Prostate gland (tissue), 2 donors: ENCODE measurements at places on chromosomes 12 and 14. TPM values are rescaled to one million over a fixed set of nuclear protein-coding genes. Genes with fewer than 3 reads are reported as not detected.

The RNFT2 gene
- total RNA-seq, result 0.32 TPM

The KRT72 gene
- total RNA-seq, result 22.1 TPM

The GLT1D1 gene
- total RNA-seq, result not detected

The PIANP gene
- total RNA-seq, result 3.1 TPM

The TCL1A gene
- total RNA-seq, result not detected

The SMCO2 gene
- total RNA-seq, result not detected

The ABCC9 gene
- total RNA-seq, result 10.5 TPM

The MOAP1 gene
- 31.2 TPM for total RNA-seq

DNA sequence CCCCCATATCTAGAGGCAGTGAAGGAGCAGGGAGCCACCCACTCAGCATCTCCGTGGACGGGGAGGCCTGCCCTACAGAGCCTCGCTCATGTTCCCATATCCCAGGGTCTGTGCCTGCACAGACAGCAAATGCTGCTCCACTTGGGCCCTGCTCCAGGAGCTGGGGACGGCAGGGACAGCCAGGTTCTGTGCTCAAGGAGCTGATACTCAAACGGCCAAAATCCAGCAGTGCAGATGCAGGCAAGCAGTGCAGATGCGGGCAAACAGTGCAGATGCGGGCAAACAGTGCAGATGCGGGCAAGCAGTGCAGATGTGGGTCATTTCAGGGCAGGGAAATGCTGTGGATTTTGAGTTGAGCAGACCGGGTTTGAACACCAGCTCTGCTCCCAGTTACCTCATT lies 6.2 kb upstream of the SERPINA12 start:
- no peak overlapping the region for H3K4me3 ChIP-seq
- H3K27me3 ChIP-seq, result no peaks in the 10 kb centered on the region
- no peak overlapping the region for H3K27ac ChIP-seq

GRCh38 chr12:13959131-13959723 lies 22.2 kb downstream of the GRIN2B start:
- H3K27ac ChIP-seq, result no peak overlapping the region
- no peak overlapping the region for H3K4me3 ChIP-seq
- peaks cover 6% of the 10 kb centered on the region for H3K27me3 ChIP-seq
- H3K36me3 ChIP-seq, result no peaks in the 10 kb centered on the region
- H3K4me1 ChIP-seq, result no peaks in the 10 kb centered on the region
- no peak for DNase-seq

- no peak for DNase-seq
- H3K4me3 ChIP-seq, result no peak overlapping the region
- H3K36me3 ChIP-seq, result peaks cover 5% of the 10 kb centered on the region
- H3K27ac ChIP-seq, result peak overlapping the region; percentile 3
These were observed 17.5 kb downstream of the YBX3 start for GRCh38 chr12:10705655-10706054.

DNA sequence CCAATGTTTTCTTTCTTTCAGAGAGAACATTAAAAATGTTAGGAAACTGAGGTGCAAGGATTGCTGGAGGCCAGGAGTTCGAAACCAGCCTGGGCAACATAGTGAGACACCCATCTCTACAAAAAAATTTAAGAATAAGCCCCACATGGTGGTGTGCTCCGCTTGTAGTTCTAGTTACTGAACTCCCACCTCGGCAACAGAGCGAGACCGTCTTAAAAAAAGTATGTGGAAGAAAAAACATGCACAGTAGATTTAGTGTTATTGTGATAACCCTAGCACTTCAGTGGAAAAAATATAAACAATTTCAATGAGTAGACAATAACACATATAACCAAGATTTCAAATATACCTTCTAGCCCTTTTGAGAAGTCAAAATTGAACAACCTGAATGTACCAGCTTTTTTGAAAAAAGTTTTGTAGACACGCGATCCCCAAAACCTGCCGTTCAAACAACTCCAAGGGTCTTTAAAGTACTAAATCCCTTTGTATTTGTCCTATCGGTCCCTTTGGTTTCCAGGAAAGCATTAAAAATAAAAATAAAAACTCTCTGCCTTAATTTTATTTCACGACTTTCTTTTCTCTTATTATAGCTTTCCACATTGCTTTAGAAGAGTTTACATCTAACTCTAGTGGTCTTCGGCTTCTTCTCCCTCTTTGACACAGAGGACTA lies 1.0 kb upstream of the ANO6 start:
- H3K27ac ChIP-seq, result peak overlapping the region; percentile 86
- H3K36me3 ChIP-seq, result no peaks in the 10 kb centered on the region
- H3K4me3 ChIP-seq, result peak overlapping the region; percentile 75
- DNase-seq, result no peak
- H3K27me3 ChIP-seq, result no peaks in the 10 kb centered on the region

- no peaks in the 10 kb centered on the region for H3K27me3 ChIP-seq
- no peaks in the 10 kb centered on the region for H3K4me1 ChIP-seq
- peaks cover 7% of the 10 kb centered on the region for H3K36me3 ChIP-seq
- H3K27ac ChIP-seq, result no peak overlapping the region
- DNase-seq, result no peak
- H3K4me3 ChIP-seq, result no peak overlapping the region
These were observed 24.0 kb downstream of the PRDM4 start for GRCh38 chr12:107736914-107737313.

- DNase-seq, result no peak
- no peak overlapping the region for H3K4me3 ChIP-seq
- H3K4me1 ChIP-seq, result no peaks in the 10 kb centered on the region
- peaks cover 2% of the 10 kb centered on the region for H3K27me3 ChIP-seq
- no peaks in the 10 kb centered on the region for H3K36me3 ChIP-seq
These were observed 52.3 kb upstream of the CCND2 start for GRCh38 chr12:4221258-4221620.

DNA sequence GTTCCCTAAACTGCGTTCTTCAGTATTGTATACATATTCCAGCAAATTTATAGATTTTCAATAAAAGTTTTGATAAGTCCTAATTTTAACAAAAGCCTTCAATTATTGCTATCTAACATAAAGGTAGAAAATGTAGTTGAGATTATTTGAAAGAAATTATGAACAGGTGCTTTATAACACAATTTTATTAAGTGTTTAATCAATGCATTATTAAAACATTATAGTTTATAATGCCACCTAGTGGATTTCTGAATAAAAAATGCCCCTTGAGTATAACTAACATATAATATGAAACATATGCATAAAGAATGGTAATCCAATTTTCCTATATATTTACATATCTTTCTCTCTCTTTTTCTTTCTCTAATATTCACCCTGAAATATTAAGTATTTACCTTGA lies 515.3 kb downstream of the SLC6A15 start:
- no peaks in the 10 kb centered on the region for H3K36me3 ChIP-seq
- H3K4me3 ChIP-seq, result no peak overlapping the region
- H3K27ac ChIP-seq, result no peak overlapping the region
- H3K27me3 ChIP-seq, result no peaks in the 10 kb centered on the region
- no peak for DNase-seq

DNA sequence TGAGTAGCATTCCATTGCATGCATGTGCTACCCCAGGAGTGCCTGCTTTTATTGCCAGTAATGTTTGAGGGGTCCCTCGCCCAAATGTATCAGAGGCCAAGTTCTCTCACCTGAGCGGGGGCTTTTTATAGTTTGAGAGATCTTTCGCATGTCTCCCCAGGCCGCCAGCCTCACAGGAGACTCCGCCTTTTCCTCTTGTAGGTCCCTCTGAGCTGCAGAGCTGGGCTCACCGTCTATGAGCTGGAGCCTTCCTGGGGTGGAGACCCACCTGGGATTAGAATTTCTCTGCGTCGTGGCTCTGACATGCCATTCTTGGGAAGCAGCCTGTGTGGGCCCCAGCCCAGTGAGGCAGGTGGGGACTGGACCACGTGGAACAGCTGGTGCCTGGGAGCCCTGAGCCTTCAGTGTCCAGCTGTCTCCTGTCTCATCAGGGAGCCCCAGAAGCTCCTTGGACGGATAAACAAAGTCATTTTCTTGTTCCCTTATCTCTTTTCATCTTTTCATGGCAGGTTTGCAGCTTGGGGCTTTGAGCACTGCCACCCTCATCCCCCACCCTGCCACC lies 261.7 kb upstream of the CRY1 start:
- no peaks in the 10 kb centered on the region for H3K36me3 ChIP-seq
- no peaks in the 10 kb centered on the region for H3K27me3 ChIP-seq
- H3K4me1 ChIP-seq, result no peaks in the 10 kb centered on the region
- DNase-seq, result no peak
- H3K4me3 ChIP-seq, result no peak overlapping the region

DNA sequence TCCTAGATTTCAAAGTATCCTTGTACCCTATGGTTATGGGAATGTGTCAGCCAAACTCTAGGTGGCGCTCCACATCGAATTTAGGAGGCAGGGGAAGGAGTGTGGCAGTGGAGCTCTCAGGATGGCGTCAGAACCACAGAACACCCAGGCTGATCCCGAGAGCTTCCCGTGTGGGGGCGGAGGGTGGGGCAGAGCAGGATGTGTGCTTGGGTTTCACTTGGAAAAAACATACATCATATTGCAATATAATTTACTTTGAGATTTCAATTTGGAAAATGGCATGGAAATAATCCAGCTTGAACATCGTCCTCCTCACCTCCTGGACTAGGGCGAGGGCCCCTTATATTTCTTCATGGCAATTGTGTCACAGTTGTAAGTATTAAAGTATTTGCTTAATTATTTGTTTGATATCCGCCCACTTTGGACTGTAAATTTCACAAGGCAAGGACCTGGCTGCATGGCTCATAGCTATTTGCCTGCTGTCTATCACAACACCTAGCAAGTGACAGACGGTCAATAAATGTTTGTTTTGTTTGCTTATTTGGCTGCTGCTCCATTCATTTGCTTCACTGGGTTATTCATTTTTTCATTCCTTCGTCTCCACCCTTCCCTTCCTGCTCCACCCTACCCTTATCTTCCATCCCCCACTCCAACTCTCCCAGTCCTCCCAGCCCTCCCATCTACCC lies 221.5 kb upstream of the HMGA2 start:
- H3K27me3 ChIP-seq, result no peaks in the 10 kb centered on the region
- no peaks in the 10 kb centered on the region for H3K36me3 ChIP-seq
- peak; percentile 41 for DNase-seq
- H3K4me1 ChIP-seq, result no peaks in the 10 kb centered on the region

- no peaks in the 10 kb centered on the region for H3K36me3 ChIP-seq
- no peaks in the 10 kb centered on the region for H3K4me1 ChIP-seq
- peak; percentile 65 for DNase-seq
- no peak overlapping the region for H3K27ac ChIP-seq
- no peak overlapping the region for H3K4me3 ChIP-seq
- no peaks in the 10 kb centered on the region for H3K27me3 ChIP-seq
These were observed 12.2 kb downstream of the UBR7 start for GRCh38 chr14:93219103-93219726.

DNA sequence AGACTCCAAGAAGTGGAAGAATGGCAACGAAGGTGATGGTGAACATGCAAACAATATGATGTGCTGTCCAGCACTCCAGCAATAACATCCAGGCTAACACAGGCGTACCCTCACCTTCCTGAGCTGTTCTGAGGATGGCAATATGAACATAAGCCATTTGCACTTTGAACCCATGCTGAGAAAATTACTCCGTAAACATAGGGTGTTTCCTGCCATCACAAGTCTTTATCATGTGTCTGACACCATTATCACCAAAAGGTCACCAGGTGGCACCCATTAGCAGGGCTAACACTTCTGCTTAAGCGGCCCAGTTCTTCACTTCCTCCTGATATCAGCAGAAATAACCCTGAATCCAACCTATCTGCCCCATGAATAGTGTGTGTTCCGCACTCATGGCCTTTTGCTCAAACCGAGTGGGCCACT lies 482.8 kb downstream of the MED13L start:
- no peak overlapping the region for H3K4me3 ChIP-seq
- no peak overlapping the region for H3K27ac ChIP-seq
- H3K27me3 ChIP-seq, result no peaks in the 10 kb centered on the region
- DNase-seq, result no peak
- no peaks in the 10 kb centered on the region for H3K36me3 ChIP-seq
- H3K4me1 ChIP-seq, result no peaks in the 10 kb centered on the region

- DNase-seq, result no peak
- H3K27me3 ChIP-seq, result no peaks in the 10 kb centered on the region
- H3K27ac ChIP-seq, result peak overlapping the region; percentile 24
- H3K4me1 ChIP-seq, result no peaks in the 10 kb centered on the region
- no peak overlapping the region for H3K4me3 ChIP-seq
These were observed 110.5 kb downstream of the TGFB3 start for GRCh38 chr14:75871181-75871880.

- H3K36me3 ChIP-seq, result no peaks in the 10 kb centered on the region
- H3K27me3 ChIP-seq, result no peaks in the 10 kb centered on the region
- no peaks in the 10 kb centered on the region for H3K4me1 ChIP-seq
- no peak overlapping the region for H3K27ac ChIP-seq
- no peak overlapping the region for H3K4me3 ChIP-seq
- no peak for DNase-seq
These were observed 46.8 kb downstream of the PRKCH start for GRCh38 chr14:61368114-61368710.

- no peak overlapping the region for H3K4me3 ChIP-seq
- no peak overlapping the region for H3K27ac ChIP-seq
- no peaks in the 10 kb centered on the region for H3K4me1 ChIP-seq
- DNase-seq, result no peak
- no peaks in the 10 kb centered on the region for H3K36me3 ChIP-seq
- H3K27me3 ChIP-seq, result no peaks in the 10 kb centered on the region
These were observed 192.6 kb upstream of the CCDC196 start for GRCh38 chr14:66293533-66294105.

DNA sequence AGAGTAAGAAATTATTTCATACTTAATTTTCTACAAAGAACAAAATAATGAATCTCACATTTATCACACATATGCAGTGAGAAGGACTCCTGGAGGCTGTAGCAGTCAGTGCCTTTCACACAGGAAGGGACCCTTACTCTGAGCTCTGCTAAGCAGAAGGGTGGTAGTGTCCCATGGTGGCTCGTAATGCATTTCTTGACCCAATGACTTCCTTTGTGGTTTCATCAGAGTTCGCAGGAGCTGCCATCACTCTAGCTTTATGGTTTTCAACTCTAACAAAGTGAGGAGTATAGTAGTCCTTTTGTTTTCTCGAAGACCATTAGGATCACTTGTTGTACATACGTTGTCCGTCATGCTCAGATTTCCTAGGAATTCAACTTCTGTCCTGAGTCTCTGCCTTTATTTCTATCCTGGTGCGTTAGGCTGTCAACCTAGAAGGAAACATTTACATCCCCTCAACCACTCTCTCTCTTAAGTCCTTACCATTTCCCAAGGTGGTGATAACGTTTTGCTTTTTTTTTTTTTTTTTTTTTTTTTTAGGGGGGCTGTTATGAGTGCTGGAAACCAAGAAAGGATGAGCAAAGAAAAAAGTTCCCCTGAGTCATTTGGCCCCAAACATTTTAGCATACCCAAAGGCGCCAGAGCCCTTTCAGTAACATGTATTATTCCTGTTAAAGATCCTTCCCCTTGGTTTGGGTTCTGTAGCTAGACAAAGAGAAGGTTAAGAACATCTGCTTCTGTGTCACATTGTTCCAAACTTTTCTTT lies 37.2 kb downstream of the GABARAPL1 start:
- no peaks in the 10 kb centered on the region for H3K4me1 ChIP-seq
- no peaks in the 10 kb centered on the region for H3K36me3 ChIP-seq
- H3K4me3 ChIP-seq, result no peak overlapping the region

- H3K36me3 ChIP-seq, result no peaks in the 10 kb centered on the region
- DNase-seq, result no peak
- no peaks in the 10 kb centered on the region for H3K27me3 ChIP-seq
- H3K4me1 ChIP-seq, result no peaks in the 10 kb centered on the region
These were observed 458.9 kb upstream of the STXBP6 start for GRCh38 chr14:25508845-25509244.

- no peaks in the 10 kb centered on the region for H3K36me3 ChIP-seq
- H3K27me3 ChIP-seq, result no peaks in the 10 kb centered on the region
- H3K4me3 ChIP-seq, result no peak overlapping the region
These were observed 232.1 kb downstream of the MSRB3 start for GRCh38 chr12:65510584-65511050.
